ENCODE measurements at places on chromosomes 3 and 15.
A peak's percentile ranks its signal among the peaks of the same experiment; 100 is the strongest.

DNA sequence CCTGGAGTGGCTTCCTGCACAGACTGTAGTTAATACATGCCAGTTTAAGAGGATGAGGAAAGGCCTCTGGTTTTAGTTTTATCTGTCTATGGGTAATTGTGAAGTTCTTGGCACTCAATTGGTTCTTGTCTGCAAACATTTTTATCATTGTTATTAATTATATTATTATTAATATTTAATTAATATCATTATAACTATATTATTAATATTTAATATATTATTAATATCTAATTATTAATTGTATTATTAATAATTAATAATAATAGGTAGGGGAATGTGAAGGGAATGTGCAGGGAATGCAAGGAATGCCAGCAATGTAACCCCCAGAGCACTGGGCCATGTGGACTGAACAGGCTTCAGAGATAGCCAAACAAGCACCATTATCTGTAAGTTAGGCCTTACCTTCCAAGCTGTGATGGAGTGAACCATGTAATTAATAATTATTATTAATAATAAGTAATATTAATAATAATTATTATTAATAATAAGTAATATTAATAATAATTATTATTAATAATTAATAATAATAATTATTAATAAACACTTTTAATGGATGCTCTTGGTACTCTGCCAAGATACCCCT is 79.8 kb upstream of the NMNAT3 start:
- DNase-seq = no peak

DNA sequence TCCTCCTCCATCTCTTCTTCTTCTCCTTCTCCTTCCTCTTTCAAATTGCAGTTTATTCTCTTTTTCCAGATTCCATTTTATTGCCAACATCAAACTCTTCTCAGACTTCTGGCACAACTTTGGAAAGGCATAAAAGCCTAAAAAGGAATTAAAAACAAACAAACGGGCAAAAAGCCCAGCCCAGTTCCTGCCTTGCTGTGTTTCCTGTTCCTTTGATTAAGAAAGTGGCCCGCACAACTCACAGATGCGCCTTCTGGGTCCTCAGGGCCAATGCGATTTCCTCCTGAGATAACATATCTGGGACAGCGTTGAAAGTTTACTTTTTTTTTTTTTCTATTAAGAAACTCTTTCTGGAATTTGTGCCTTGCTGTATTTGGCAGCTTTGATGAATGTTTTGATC is 158.7 kb upstream of the UBE3A start:
- DNase-seq = no peak

DNA sequence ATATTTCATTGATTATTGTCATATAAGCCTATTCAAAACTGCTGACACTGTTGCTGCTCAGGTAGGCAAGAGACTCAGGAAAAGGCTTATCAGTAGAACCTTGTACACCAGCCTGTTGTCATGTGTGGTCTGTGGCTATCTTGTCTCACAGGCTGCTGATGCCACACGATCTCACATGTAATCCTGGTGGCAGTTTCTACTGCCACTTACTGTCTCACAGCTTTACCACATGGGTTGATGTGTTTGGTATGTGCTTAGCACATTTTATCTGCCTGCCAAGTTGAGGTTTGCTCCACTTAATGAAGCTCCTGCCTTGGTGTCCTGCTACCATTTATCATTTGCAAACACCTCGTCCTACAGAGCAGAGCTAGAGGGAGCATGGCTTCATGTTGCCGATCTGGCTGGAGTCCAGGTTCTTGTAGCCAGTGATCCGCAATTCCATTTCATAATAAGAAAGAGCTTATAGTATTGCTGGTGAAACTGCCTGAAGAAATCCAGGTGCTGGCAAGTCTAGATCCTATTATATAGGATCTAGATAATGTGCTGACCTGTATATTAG is 637.9 kb downstream of the NLGN1 start:
- no peak for DNase-seq

- no peak for DNase-seq
Measured at GRCh38 chr3:64761729-64762128, 73.9 kb upstream of the ADAMTS9 start.

GRCh38 chr3:42115215-42115614 is 24.1 kb downstream of the TRAK1 start:
- DNase-seq = no peak

GRCh38 chr3:170585008-170585936 is 603 bp downstream of the SLC7A14 start:
- no peak for DNase-seq

DNA sequence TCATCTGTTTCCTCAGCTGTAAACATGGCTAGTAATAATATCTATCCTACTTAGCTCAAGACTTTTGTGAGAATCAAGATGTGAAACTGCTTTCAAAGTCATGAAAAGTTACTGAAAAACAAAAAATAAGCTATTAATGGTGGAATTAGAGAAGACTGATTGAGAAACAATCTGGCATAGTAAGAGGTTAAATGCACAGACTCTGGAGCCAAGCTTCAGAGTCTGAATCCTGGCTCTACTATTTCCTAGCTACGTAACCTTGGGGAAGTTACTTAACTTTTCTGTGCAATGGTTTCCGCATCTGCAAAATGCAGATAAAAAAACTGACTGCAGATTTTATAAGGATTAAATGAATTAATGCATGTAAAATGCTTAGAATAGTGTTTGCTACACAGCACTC is 28.8 kb downstream of the LRRFIP2 start:
- DNase-seq = peak; percentile 64

DNA sequence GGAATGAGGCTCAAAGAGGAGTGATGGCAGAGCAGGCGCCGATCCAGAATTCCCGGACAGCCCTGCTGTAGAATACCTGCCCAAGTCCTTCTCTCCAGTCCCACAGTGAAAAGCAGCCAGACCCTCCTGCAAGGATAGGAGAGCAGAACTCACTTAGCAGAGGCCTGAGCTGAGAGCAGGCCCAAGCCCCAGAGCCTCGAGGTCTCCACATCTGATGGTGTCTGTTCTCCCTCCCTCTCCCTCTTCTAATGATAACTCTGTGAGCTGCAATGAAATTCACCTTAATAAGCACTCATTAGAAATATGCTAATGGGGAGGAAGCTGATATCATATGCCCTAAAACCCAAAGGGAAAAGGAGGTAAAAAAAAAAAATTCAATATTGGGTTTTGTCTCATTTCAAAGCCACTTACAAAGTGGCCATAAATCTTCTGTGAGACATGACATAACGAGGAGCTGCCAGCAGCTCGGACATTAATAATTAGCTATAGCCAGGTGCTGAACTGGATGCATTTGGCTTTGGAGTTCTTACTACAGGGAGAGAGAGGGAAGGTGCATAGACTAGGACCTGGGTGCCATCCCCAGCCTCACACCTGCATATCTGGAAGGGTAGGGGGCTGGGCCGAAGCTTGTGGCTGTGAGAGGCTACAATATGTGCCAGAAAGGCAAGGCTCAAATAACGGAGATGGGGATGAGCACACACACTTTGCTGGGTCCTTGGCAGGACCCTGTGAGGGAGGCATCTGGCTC is 108.4 kb downstream of the MEGF11 start:
- no peak for DNase-seq

DNA sequence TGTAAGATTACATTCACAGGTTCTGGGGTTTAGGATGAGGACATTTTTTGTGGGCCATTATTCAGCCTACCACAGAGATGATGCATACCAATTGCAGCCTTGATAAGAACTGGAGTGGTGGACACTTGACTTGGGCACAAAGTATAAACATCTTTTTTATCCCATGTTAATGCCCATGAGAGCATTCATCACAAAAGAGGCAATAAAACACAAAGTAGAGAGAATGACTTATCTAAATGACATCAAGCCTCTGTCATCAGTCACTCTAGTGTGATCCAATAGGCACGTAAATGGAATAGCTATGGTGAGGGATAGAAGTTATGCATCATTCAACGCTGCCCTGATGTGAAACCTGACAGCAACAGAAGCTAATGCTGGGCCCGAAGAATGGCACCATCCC is 25.8 kb downstream of the VEPH1 start:
- DNase-seq = no peak

DNA sequence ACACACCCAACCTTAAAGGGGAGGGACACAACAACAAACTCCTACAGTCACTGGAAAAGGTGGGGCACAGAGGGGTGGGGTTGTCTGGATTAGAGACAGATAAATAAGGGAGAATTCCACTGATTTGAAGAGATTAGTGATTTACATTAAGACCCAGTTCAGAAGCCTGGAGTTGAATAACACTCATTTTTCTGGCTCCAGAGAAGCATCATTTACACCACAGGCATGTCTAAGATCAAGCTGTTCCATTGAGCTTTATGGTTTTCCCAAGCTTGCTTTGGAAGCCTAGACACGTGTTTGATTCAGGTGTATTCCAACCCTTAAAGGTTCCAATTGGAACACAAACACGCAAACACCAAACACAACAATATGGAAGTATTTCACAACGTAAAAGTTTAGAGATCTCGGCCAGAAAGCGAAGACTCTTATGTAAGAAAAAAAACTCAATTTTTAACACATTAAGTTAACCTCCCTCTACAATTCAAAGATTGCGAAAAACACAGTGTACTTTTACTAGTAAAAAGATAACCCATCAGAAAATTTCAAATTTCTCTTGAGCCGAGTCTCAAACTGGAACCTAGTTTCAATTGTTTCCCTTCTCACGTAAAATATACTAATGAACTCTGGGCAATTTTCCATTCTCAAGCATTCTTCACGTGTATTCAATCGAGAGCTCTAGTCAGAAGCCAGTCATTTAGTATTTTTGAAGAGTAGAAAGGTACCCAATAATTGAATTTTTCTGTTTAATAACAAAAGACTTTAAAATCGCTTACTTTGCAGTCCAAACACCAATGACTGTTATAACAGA is 2.1 kb downstream of the TRA2B start:
- no peak for DNase-seq

DNA sequence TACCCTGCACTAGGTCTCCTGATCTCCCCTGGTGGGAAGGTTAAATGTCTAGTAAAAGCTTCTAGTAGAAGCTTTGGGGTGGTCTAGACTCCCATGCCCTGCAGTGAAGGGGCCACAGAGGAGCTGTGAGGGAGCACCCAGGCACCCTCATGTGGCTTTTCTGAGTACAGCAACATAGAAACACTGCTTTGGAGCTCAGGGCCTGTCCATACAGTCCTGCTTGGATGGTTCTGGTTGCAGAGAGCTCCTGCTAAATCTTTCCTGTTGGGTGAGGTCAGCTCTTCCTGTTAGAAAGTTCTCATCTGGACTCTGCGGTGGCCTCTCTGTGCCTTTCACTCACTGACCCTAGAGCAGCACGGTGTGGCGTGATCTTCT is 47.8 kb downstream of the GPD1L start:
- no peak for DNase-seq

DNA sequence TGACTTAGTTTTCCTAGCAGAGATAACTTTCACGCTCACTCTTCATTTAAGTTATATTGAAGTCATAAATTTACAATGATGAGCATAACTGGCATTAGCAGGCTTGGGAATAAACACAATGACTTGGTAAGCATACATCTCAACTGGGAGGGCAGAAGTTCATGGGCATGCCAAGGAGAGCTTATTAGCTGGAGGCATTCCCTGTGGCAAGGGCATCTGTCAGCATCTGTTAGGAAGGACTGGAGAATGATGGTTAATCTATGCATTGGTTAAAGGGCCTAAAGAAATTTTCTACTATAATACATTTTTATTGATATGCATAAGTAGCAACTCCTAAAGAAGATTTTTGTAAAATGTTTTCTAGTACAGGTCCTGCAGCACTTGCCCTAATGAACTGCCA is 52.4 kb downstream of the NEK11 start:
- DNase-seq = no peak
